ENCODE measurements at places on chromosomes 12 and 14.
A peak's percentile ranks its signal among the peaks of the same experiment; 100 is the strongest.

DNA sequence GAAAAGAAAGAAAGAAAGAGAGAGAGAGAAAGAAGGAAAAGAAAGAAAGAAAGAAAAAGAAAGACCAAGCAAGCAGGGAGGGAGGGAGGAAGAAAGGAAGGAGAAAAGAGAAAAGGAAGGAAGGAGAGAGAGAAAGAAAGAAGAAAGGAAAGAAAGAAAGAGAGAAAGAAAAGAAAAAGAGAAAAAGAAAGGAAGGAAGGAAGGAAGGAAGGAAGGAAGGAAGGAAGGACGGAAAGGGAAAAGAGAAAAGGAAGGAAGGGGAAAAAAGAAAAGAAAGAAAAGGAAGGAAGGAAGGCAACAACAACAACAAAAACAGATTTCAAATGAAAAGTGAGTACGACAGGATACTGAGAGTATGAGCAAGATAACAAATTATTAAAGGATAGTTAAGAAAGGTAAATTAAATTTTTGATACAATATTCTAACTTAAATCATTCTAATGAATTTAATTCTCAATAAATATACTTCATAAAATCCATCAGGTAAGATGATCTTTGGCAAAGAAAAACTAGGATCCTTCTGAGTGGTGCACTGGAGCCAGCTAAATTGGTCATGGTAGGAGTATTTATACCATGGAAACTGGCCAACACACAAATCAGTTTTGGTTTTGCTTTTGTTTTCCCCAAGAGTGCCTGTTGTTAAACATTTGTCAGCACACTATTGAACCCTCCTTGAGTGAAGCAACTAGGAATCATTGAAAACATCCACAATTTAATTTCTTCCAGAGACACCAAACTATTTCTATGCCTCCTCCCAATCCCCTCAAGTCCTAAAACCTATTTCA, 56.1 kb upstream of the DYRK2 start:
- no peaks in the 10 kb centered on the region for H3K27me3 ChIP-seq
- H3K27ac ChIP-seq = peak overlapping the region; percentile 46
- peak overlapping the region; percentile 54 for H3K4me3 ChIP-seq

DNA sequence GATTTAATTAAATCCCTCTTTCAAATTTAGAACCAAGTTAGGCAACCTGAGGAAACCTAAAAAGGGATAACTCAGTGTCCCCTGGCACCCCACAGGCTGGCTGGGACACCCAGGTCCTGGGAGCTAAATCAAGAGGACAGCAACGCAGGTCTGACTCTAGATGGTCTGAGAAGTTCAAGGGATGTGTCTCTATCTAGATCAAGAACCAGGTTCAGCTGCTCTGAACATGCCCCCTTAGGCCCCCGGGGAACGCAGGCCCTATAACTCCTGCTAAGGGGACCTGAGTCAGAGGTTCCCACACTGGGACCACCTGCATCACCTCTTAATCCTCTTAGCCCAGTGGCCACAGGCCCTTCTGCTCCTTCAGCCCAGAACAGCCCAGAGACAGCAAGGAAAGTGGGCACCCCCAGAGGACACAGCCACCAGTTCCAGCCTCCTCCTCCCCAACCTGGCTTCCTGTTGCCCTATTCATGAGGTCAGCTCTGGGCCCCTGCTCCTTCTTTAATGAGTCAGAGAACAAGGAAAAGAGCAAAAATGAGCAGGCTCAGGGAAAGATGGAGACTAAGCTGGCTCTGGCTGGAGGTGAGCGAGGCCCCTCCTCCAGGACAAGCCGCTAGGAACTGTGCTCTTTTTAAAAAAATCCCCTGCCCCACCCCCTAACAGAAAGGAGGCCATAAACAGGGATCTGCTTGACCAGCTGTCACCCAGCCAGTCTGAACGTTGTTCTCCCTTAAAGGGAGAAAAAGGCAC, 10.8 kb downstream of the PITPNM2 start:
- peaks cover 36% of the 10 kb centered on the region for H3K4me1 ChIP-seq
- H3K27ac ChIP-seq = no peak overlapping the region

- H3K27ac ChIP-seq = no peak overlapping the region
- peaks cover 27% of the 10 kb centered on the region for H3K36me3 ChIP-seq
- H3K27me3 ChIP-seq = no peaks in the 10 kb centered on the region
- no peak for DNase-seq
These were observed 71.9 kb upstream of the POC1B start for GRCh38 chr12:89597770-89598169.

GRCh38 chr12:25949343-25949742, 9.1 kb upstream of the RASSF8 start:
- H3K4me1 ChIP-seq = no peaks in the 10 kb centered on the region
- no peaks in the 10 kb centered on the region for H3K36me3 ChIP-seq
- H3K4me3 ChIP-seq = no peak overlapping the region
- H3K27me3 ChIP-seq = no peaks in the 10 kb centered on the region

DNA sequence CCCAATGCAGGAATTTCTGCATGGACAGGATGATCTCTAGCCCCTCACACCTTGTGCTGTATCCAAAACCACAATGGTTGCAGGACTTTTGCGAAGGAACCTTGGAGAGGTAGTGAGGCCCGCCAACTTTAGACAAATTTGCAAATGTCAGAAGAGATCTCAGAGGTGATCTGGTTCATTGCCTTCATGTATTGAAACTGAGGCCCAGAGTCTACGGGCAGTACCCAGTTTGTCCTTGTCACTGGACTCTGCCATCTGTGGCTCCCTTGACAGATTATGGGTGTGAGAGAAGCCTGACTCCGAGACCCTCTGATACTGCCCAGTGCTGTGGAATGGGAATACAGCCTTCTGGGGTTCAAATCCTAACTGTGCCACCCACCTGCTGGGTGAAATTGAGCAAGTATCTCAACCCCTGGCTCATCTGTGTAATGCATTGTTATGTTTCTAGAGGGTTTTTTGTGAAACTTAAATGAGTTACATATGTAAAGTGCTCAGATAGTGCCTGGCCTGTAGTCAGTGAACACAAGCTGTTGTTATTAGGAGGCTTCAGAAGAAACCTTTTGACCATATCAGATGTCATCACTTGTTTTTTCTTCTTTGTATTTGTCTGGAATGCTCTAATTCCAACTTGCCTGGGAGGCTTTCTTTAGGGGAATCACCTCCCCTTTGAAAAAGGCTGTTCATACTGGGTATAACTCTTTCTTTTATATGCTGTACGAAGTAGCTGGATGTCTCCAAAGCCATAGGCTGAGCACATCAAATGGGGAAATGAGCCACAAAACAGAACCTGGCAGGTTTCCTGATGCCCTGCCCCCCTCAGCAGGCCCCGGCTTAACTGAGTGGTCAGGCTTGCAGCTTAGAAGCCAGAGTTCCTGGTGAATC, 71.4 kb upstream of the SRSF5 start:
- no peaks in the 10 kb centered on the region for H3K27me3 ChIP-seq
- no peaks in the 10 kb centered on the region for H3K36me3 ChIP-seq
- peak overlapping the region; percentile 53 for H3K27ac ChIP-seq
- H3K4me1 ChIP-seq = peaks cover 25% of the 10 kb centered on the region
- no peak overlapping the region for H3K4me3 ChIP-seq
- peak; percentile 38 for DNase-seq

- peaks cover 10% of the 10 kb centered on the region for H3K4me1 ChIP-seq
- no peaks in the 10 kb centered on the region for H3K27me3 ChIP-seq
- H3K4me3 ChIP-seq = no peak overlapping the region
- no peak overlapping the region for H3K27ac ChIP-seq
- H3K36me3 ChIP-seq = peaks cover 7% of the 10 kb centered on the region
These were observed 22.6 kb downstream of the TCTN1 start for GRCh38 chr12:110636516-110636915.
